Calu3 (cell line): ENCODE measurements at places on chromosomes 5 and 9. TPM values are rescaled to one million over a fixed set of nuclear protein-coding genes. Genes with fewer than 3 reads are reported as not detected.

The PCDHAC1 gene
- 2.8 and 3.7 TPM in 2 replicates for total RNA-seq

GRCh38 chr9:25658571-25658970 lies 19.7 kb downstream of the TUSC1 start:
- DNase-seq = no peak

GRCh38 chr5:6183391-6184390 lies 194.7 kb downstream of the MED10 start:
- no peak for DNase-seq

DNA sequence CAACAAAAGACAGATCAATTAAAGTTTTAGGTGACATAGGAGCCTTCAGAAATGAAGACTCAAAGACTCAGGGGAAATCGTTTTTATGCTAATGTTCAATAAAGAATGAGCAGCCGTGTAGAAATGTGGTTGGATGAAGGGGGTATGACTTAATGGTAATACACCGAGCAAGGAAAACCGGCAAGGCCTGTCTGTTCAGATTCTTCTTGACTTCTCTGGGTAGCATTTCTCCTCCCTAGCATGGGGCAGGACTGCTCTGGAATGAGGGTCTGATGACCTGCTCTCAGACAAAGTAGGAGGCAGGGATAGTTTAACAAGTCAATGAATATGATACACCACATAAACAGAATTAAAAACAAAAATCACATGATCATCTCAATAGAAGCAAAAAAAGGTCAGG lies 487.4 kb downstream of the ZNF608 start:
- DNase-seq = peak; percentile 70

DNA sequence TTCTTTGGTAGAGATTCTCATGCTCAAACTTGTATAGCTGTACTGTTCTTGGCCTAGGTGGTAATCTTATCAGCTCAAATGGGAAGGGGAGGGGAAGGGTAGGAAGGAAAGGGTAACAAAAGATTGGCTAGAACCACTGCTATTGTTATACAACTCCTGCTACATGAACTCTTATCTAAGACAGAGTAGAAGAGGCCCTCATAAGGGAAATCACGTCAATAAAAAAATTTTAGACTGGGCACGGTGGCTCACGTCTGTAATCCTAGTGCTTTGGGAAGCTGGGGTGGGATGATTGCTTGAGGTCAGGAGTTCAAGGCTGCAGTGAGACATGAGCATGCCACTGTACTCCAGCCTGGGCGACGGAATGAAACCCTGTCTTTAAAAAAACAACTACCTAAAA lies 15.9 kb downstream of the STOM start:
- DNase-seq = no peak

GRCh38 chr9:91186632-91187108 lies 175.0 kb downstream of the AUH start:
- no peak for DNase-seq

The DPP7 gene
- total RNA-seq = 51.6 and 76.8 TPM in 2 replicates

DNA sequence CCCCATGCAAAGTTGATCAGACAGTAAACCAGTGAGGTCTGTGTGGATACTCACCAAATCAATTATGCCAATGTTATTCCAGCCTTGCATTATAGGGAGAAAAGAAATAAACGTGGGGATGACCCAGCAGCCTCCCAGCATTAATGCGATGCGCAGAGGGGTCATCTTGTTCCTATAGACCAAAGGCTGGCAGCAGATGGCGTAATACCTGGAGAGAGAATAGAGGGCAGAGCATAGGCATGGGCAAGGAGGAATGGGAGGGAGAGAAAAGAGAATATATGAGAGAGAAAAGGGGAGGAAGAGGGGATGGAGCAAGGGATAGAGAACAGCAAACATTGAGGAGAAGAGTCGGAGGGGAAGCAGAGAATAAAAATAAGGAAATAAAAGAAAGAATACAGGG lies 131.2 kb downstream of the HTR4 start:
- peak; percentile 4 for DNase-seq

The LHX3 gene
- total RNA-seq = not detected in 2 replicates

The PCDHA12 gene
- total RNA-seq = 0.64 and 0.78 TPM in 2 replicates

DNA sequence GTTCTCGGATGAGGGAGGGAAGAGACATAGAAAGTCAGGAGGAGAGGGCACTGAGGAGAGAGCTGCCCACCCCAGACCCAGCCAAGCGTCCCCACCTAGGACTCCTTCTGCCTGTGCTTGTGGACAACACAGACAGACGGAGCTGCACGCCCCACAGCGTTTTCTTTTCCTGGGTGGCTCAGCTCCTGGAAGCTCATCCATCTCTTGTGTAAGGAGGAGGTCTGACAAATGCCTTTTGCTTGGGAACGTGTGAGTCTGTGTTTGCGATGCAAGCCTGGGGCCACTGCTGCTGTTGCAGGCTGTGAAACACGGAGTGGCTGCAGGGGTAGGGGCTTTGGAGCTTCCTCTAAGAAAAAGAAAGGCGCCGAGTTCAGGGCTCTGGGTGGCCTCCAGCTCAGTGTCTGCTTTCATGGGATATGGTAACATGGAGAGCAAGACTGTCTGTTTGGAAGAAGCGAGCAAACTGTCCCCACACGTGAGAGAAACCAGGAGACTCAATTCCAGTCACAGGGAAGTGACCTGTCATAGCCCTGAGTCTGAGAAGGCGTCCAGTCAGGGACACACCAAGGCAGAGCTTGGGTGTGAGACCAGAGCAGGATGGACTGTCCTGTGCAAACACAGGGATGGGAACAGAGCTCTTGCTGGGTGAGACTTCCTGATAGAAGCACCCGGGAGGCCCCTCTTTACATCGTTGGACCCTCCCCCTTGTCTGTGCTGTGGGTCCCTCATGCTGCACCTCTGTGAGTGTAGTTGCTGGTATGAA lies 42.7 kb downstream of the GADD45G start:
- DNase-seq = no peak

The FOXD1 gene
- total RNA-seq = 6.4 and 7.8 TPM in 2 replicates

The SPATA31D4 gene
- total RNA-seq = not detected in 2 replicates

DNA sequence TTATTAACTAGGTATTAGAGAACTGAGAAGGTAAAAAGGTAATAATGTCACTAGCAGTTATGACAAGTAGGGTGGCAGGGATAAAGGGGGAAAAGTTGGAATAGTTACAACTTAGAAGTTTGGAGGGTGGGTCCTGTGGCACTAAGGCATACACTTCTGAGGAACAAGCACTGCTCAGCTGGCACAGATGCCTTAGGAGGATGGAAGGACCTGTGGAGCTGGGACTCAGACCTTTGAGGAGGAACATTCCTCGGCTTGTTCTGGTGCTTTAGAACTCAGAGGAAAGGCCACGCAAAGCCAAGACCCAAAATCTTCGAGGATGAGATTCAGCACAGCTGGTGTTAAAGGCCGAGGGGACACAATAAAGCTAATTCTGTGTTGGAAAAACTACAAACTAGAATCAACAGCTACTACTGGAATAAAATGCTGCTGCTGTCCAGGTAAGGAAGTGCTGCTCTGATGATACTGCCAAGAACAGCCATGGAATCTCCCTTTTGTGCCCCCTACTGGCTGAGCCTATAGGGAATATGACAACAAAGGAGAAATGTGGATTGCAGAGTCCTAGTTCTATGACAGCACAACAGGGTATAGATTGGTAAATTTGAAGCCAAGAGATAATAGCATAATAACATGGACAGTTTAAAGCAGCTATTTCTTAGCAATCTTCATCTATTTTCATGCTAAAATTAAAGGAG lies 126.7 kb downstream of the SLC25A46 start:
- DNase-seq = peak; percentile 63

DNA sequence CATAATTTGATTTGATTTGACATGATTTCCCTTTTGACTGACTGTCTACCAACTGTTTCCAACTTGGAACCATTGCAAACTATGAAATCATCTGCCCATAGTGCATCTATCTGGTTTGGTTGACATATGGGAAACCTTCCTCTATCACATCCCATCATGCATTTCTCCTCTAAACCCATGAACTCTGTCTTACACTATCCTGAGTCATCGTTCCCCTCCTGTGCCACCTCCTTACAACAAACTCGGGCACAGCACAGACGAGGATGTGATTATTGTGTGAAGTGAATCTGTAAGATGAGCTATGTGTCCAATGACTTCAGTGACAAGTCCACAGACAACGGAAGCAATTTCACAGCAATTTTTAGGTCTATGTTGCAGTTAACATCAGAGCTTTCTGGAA lies 126.1 kb downstream of the NPR3 start:
- DNase-seq = no peak

The SPZ1 gene
- total RNA-seq = not detected in 2 replicates

DNA sequence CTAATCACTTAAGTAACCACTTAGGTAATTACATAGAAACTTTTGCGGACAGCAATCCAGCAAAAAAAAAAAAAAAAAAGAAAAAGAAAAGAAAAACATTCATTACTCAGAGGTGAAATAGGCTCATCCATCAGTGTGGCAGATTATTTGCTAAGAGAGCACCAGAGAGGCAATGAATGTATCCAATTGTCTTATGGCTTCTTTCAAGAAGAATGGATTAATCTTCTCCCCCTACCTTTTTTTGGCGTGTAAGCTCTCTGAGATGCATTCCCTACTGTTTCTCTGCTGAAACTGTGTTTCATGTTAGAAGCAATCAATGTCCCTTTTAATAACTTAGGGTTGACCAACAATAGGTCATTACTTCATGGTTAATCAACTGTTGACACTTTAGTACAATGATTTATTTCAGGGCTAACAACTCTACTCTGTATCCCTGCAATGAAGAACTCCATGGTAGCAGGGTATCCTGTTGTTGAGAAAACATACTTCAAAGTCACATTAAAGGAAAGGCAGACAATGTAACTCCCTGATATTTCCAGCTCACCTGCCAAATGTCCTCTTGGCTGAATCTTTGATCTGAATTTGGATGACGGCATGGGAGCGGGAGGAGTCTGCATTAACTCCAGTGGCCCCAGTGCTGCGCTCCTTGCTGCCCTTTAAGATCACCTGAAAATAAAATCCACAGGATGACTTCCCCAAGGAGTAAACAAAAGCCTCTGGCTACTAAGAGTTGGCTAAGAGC lies 57.6 kb downstream of the KIF24 start:
- no peak for DNase-seq

DNA sequence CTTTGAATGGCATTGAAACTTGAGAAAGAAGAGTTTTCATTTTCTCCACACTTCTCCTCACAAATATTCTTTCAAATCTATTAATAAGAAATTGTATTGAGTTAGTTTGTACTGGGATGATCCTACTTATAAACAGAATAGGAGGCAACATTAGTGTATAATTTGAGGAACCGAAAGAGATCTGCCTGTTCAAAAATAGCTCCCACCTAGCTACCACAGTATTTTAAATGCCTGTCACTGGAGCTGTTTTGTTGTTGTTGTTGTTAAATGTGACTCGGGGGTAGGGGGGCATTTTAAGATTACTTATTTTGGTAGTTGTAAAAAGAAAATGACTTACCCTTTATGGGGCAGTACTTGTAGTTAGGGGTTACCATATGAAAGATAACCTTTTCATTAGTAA lies 20.1 kb upstream of the HAPLN1 start:
- DNase-seq = no peak

DNA sequence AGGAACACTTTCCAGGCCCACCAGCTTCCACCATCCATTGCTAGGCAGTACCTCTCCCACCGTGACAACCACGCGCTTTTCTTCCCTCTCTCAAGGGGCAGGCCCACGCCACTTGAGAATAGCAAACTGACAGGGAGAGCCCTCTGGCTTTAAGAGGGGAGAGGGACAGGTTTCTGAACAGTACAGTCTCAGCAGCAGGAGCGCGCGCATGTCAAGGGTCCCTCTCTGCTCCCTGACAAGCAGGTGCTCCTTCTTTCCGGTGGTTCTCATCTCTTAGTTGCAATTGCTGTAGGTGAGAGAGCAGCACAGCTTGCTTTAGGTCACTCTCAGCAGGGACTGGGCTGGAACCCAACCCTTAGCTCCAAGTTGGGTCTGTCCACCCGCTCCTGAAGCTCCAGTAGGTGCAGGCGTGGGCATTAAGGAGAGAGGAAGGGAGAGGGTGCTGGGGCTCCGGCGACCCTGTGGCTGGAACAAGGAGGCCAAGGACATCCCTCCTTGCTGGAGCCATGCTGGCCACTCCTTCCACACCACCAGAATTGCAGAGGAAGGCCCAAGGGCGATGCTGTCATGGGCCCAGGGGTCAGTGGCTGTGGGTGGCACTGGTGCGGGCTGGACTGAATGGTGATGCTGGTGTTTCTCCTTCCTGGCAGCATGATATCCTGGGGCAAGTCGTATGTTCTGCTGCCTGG lies 9.0 kb upstream of the PHF2 start:
- DNase-seq = no peak

DNA sequence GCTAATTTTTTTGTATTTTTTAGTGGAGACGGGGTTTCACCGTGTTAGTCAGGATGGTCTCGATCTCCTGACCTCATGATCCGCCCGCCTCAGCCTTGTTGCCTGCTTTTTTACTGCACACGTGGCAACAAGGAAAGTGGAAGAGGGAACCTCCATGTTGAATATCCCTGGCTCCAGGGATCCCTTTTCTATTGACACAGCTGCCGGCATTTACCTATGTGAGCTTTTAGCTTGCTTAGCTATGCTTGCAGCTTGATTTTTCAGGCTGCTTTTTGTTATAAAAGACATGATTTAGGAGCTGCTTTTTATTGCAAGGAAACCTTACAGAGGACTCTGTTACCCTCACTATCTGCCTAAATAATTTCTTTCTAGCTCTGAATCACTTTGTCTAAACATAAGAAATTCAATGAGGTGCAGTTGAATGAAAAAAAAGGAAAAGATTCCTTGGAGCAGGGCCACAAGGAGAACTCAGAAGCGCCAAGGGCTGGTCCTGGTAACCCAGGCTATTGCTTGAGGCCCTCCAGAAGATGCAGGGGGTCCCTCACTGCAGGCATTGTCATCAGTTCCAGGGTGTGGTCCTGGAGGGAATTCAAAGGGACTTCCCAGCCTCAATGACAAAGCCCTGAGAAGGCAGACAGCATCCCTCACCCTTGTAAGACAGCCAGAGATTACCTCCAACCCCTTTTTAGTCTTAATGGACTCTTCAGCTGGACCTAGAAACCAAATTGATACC lies 89.9 kb downstream of the SYK start:
- no peak for DNase-seq

DNA sequence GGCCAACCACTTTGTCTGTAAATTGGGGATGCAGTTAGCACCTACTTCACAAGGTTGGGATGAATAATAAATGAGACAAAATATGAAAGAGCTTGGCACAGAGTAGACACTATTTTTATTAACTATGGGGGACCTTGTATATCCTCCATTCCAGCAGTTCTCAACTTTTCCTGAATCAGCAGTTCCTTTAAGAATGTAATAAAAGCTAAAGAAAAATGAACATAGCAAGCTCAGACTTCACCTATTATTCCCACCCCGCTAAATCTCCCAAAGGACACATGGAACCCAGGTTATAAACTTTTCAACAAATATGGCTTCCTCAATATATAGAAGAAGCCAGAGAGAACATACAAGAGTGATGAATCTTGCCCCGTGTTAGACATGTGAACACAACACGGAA lies 32.0 kb upstream of the TTC1 start:
- DNase-seq = no peak

GRCh38 chr5:1553539-1554409 lies 30.0 kb upstream of the LPCAT1 start:
- DNase-seq = no peak

DNA sequence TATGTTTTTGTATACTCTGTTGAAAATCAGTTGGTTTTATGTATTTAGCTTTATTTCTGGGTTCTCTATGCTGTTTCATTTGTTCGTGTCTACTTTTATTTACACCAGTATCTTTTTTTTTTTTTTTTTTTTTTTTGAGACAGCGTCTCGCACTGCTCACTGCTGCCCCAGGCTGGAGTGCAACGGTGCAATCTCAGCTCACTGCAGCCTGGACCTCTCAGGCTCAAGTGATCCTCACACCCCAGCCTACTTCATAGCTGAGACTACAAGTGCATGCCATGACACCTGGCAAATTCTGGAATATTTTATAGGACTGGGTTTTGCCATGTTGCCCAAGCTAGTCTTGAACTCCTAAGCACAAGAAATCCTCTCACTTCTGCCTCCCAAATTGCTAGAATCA lies 869.4 kb upstream of the CDH6 start:
- no peak for DNase-seq

The SURF6 gene
- 20.4 and 23.1 TPM in 2 replicates for total RNA-seq
